ENCODE measurements at places on chromosomes 3 and 15.

DNA sequence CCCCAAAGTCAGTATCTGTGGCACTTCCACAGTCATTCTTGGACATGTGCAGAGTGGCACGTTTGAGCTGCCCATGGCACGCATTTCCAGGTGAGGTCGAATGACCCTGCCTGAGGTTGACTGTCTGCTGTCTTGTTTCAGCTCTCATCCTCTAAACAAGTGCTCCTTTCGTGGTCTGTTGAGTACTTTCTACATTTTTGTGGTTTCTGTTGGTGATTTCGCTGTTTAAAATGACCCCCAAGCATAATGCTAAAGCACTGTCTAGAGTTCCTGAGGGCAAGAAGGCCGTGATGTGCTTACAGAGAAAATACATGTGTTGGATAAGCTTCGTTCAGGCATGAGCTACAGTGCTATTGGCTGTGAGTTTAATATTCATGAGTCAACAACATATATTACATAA is 40.0 kb upstream of the SAMMSON start:
- DNase-seq, result no peak

GRCh38 chr3:58160399-58160798 is 50.4 kb downstream of the DNASE1L3 start:
- DNase-seq, result no peak

DNA sequence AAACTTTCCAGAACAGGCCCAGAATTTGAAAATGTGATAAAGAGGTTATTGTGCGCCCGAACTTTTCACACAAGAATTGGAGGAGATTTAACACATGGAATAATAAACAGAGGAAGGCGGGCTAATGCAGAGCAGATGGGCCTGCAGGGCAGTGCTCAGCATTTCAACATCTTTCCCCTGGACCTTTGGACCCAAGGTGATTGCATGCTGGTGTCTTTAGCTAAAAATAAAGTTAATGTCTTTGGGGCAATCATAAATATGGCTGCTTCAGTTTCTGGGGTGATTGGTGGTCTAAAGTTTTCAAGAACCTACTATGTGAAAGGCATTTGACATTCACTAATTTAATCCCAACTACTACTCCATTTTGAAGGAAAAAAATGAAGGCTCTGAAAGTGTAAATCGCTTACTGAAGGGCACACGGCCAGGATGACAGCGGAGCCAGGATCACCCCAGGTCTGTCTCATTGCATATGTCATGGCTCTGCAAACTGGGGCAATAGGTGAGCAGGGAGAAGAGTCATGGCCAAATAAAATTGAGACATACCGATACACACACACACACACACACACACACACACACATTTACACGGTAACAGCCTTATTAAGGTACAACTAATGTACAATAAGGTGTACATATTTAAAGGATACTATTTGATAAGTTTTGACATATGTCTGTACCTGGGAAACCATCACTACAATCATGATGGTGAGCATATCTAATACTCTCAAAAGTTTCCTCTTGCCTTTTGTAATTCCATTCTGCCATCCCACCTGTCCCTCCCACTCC is 243.1 kb upstream of the LRRFIP2 start:
- DNase-seq, result no peak

GRCh38 chr3:168878655-168879054 is 782.9 kb upstream of the GOLIM4 start:
- DNase-seq, result no peak

- DNase-seq, result no peak
Measured at GRCh38 chr3:51358981-51359380, 26.1 kb upstream of the MANF start.

DNA sequence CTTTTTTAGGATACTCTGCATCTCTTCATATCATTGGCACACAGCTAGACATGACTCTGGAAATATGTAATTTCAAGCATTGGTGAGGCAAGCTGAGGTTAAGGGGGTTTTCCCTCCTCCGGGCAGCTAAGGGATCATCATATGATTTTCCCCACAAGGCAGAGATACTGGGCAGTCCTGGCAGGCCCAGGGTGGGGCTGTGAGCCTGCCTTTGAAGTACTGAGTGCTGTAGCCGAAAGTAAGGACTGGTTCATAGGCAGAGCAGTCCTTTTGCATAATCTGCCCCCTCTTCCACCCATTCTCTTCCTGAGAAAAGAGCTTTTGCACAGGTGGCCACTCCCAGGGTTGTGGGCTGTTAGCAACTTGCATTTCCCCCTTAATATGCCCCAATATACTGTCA is 168.8 kb upstream of the MANF start:
- DNase-seq, result no peak

DNA sequence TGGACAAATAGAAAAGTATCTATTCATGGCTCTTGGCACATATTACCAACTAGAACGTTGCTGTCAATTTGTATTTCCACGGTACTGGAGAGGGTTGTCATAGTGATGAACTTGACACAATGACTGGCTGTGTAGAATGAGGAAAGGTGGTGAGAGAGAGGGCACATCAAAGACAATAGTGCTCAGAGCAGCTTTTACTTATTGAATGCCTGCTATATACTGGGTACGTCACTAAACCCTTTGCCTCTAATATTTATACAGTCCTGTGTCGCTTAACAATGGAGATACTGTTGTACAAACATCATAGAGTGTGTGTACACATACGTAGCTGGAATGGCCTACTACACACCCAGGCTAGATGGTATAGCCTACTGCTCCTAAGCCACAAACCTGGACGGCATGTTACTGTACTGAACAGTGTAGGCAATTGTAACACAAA is 8.3 kb downstream of the TMPRSS7 start:
- no peak for DNase-seq

DNA sequence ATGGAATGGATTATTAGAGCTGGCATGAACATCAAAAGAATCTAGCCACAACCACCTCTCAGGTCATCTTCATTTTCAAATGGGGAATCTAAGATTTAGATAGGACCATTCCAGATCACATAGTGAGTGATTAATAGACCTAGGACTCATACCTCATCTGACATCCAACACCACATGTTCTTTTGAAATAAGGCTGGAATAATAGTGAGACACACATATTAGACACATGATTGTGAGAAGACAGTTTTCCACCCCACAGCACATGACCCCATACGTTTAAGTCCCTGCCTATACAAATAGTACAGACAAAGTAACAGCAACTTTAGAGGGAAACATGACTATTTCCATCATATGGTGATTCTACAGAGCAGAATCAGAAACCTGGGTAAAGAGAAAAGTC is 344.7 kb upstream of the TPRG1 start:
- no peak for DNase-seq

DNA sequence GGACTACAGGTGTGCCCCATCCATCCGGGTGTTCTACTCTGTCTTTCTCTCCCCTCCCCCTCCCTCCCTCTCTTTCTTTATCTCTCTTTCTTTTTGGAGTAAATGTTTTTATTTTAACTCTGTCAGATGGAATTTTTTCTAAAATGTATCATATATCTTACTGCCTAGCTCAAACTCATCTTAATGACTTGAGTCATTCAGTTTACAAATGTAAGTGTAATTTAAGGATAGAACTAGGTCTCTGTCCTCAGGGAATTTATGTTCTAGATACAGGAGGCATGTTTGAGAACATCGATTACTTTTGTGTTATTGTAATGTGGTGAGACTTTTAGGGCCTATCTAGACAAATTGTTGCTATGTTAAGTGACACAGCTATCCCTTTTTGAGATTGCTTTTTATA is 3.5 kb downstream of the TBC1D23 start:
- DNase-seq, result no peak

DNA sequence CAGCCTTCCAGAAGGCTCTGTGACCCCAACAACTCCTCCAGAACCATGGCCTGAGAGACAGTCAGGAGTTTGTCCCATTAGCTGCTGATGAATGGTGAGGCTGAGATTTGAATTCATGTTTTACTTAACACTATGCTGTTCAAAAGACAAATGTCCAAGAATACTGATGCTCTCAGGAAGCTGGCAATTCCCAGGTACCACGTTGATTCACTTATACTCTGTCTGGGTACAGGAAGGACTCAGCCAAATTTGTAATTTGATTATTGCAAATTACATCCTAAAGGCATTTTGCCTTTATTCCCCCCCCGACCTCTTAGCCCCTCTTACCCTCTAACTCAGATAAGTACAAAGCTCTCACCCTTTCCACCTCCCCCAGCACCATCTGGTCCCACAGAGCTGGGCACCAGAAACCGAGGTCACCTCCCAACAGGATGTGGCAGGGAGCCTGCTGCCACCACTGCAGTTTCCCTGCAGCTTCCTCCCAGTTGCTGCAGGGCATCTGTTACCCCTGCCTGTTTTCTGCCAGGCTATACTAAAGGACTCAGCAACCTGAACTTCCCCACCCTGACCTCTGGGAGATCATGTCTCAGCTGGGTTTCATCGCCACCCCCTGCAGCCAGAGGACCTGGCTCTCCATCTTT is 33.6 kb downstream of the EAF1 start:
- DNase-seq, result no peak

- DNase-seq, result no peak
Measured at GRCh38 chr3:114319453-114319852, 25.6 kb downstream of the TIGIT start.

DNA sequence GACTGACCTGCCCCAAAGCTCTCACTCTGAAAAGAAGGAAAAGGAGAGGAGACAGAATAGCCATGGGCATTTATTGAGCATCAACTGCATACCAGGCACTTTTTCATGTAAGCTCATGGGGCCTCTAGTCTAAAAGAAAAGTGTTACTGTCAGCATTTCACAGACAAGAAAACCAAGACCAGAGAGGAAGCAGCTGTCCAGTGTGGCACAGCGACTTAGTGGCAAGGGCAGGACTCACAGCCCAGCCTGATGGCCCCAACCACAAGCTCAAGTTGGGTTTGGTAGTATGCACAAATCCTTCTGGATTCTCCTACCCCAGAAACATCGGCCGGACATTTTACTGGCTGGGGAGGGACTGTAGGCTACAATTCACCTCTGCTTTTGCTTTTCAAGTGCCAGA is 5.8 kb downstream of the EFCC1 start:
- no peak for DNase-seq

DNA sequence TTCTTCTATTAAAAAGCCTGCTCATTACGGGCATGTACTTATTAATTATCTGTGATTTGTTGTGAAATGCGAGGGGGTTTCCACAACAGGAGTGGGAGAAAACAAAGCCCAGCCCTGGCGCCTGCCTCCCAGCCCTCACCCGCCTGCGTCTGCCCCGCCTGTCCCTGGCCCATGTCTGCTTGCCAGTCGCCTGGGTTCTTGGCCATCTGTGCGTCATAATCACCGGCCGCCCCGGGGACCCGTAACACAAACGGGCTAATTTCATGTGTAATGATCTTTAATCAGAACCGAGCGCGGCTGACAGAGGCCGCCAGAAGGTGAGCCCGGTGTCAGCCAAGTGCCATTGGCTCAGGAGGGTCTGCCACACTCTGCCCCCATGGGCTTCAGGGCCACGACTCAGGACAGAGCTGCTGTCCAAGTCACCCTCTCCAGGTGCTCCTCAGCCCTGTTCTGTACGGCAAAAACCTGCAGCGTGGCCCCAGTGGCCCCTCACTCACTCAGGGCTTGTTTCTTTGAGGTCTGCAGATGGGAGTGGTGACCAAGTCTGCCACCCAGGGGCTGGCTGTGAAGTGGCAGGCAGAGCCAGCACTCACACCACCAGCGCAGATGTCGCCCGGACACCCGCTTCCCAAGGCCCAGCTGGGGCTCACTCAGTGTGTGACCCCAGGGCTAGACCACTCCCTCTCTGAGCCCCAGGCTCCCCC is 28.8 kb upstream of the TMEM115 start:
- DNase-seq, result no peak

- DNase-seq, result no peak
Measured at GRCh38 chr3:74410276-74410941, 204.1 kb downstream of the CNTN3 start.

- no peak for DNase-seq
Measured at GRCh38 chr15:27028858-27029477, 58.0 kb downstream of the GABRG3 start.

DNA sequence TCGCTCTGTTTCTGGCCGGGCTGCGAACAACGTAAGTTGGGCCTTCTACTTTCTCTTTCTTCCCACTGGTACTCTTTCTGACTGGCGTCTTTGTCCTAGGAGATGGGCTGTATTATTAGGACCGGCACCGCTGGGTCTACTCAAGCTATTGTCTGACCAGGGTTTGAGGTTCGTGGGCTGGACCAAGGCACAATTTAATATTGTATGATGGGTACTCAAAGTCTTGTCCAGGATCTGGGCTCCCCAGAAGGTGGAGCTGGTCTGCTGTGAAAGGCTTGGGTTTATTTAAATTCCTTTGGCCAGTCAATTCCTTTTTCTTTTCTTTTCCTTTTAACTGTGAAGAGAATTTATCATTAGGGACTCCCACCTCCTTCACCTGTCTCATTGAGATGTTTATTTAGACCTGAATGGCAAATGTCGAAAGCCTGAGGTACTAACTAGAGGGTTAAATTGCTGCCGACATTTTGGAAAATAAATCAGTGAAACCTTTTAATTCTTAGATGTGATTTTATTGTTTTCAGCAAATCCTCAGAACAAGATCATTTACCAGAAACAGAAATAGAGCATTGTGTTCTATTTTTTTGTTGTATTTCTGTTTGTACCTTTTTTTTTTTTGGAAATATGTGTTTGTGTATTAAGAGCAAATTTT is 410 bp downstream of the LRRC49 start:
- DNase-seq, result no peak

DNA sequence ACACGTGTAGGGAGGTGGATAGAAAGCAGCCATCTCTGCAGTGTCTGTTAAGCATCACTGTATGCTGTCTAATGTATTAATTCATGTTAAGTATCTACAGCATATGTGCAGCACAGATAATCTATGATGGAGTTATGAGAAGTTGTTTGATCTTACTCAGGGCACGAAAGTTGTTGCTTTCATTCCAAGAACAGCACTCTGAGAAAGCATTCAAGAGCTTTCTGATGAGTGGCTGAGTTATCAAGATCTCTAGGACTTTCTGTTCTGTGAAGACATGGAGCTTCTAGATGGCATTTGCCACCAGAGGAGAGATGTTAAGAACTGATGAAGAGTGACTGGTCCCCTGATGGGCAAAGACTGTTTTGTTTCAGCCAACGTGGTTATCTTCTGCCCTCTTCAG is 22.6 kb upstream of the TPRG1 start:
- DNase-seq, result no peak

DNA sequence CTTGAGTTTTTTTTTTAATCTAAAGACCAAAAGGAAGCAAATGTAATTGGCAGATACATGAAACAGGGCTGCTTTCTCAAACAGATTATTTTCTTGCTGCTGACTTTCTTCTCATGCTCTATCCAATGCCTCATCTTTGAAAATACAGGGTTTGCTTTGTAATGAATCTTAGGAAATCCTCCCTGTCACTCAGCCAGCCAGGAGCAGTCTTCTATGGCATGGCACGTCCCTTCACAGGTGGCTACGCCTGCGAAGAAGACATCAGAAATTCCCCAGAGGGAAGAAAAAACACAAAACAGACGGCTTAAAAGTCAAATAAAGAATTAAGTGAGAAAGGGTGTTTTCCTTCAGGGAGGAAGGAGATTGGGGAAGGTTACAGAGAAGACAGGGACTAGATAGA is 242.5 kb downstream of the IGSF11 start:
- no peak for DNase-seq

- DNase-seq, result no peak
Measured at GRCh38 chr3:179182902-179183301, 34.7 kb downstream of the PIK3CA start.
